Activated T-cell treated with anti-CD3 and anti-CD28 coated beads for 1 hour (primary cell): ENCODE measurements at places on chromosomes 16 and 17.

DNA sequence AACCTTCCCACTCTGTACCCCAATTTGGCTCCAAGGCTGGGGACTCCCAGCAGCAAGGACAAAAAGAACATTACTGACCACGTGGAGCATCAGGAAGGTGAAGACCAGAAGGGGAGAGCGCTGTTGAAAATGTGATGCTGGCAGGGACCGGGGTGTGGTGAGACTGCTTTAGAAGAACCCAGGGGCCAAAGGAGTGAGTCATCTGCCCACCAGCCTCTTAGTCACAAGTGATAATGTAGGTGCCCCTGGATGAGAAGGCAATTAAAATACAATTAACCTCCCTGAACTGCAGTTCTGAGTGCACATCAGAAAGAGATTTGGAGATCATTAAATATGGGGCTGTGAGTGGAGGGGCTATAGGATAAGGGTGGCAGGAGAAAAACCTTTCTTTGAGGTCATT, 366.6 kb upstream of the CCL2 start:
- no peak for DNase-seq

DNA sequence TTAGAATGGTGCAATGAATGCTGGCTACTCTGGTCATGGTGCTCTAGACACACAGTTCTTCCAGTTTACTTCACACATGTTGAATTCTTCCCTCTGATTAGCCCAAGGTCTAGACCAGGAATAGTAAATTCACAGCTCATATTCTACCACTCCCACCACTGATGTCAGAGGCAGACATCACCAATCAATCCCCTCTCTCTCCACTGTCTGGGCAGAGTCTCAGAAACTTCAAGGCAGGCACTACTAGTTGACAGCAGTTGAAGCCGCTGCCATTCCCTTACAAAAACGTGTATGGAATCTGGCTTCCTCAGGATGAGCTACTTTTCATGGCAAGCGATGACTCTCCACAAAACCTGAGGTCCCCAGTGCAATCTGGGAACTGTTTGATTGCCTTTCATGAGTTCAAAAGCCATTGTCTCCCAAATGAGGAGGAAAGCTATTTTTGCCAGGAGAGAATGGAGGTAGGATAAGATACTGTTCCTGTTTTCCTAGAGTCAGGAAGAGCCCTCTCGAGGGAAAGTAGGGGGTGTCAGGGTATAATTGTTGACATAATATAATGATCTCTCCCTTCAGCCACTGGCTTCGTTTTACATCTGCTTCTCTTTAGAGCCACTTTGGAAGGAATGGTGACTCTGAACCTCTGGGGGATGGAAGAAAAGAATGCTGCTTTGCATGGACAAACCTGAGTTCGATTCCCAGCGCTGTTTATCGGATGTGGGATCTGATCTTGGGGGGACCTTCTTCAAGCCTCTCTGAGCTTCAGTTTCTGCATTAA, 90.0 kb downstream of the FOXL1 start:
- no peak for DNase-seq

DNA sequence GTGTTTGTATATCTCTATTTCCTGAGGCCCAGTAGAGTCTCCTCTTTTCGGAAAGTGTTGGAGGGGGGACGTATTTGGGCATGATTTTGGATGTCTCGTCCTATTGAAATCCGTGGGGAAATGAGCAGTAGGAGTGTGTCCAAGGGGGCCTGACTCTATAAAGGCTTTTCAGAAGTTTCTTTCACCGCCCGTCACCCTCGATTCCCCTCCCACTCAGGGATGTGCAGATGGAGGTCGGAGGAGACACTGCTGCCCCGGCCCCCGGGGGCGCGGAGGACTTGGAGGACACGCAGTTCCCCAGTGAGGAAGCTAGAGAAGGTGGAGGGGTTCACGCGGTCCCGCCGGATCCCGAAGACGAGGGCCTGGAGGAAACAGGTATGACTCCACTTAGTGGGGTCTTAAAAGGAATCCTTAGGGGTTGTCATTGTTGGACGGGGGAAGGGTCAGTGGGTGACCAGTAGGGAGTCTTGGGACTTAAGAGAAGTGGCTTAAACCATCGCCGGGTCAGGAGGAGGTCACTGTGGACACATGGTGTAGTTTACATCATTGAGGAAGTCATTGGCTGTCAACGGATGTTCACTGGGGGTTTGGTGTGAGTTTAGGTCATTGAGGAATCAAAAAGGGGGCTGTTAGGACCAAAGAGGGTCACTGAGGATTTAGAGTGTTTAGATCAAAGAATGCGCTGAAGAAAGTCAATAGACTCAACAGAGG, 424 bp downstream of the MON1B start:
- no peak for DNase-seq

DNA sequence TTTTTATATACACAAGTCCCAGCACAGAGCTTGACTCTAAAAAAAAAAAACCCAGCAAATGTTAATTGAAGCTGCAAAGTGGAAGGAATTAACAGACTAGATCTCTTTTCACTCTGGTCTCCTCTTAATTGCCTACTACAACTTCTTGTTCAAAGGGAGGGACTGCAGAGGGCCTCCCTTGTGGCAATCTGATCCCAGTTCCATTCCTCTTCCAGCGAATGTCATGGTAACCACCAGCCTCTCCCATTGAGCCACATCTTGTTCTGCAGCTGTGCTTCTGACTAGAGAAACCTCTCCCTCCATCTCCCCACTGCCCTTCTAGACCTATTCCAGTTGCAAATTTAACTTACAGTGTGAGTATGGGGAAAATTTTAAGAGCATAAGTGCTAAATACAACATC, 5.9 kb downstream of the SUPT6H start:
- no peak for DNase-seq

- no peak for DNase-seq
Observed at GRCh38 chr17:68356949-68357455, 65.7 kb downstream of the ARSG start.

DNA sequence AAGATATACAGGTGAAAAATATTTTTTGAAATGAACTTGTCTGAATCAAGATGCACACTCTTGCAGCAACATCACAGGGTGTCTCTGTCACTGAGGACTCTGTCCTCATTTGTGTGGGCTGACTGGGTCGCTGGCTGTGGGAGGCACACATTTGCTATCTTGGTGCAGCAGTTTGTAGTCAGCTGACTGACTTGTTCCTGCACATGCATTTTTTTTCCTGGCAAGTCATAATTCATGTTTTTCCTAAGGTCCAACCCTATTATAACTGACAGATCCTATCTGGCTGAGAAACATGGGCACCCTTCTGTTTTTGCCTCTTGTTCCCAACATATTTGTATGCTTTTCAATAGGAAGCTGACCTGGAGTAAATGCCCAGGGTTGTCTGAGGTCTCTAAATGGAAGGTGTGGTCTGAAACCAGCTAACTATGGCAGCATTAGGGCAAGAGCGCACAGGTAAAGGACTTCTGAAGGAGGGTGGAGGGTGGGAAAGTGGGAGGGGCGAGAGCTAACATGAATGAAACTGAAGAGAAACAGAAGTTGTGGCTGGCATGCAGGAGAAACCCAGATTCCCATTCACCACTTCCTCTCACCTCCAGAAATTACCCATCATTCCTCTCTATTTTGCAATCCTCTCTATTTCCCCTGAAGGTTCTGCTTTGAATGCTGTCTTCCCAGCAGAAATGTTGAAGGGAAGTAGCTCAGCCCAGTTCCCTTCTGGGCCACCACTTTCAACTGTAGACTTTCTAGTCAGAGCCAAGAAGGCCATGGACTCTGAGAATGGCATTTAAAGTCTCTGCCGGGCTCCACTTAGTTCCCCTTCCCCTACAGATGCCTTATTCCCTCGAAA, 166.1 kb downstream of the PRKCA start:
- no peak for DNase-seq

DNA sequence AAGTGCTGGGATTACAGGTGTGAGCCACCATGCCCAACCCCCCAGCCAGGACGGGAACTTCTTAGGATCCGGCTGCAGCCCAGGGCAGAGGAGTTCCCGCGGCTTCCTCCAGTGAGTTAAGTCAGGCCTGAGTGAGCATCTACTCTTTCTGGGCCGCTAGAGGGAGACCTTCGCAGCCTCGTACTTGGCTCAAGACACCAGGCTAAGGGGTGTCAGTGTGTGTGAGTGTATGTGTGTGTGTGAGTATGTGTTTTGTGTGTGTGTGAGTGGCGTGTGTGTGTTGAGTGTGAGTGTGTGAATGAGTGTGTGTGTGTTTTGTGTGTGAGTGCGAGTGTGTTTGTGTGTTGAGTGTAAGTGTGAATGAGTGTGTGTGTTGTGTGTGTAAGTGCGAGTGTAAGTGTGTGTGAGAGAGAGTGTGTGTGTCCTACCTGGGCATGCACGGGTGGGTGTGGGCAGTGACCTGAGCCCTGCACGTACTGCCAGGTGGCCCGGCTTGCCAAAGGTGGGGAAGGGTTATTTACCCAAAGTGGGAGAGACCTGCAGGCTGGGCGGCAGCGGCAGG, 58.5 kb downstream of the TMEM235 start:
- peak; percentile 57 for DNase-seq

GRCh38 chr16:57071831-57072582, 20.4 kb upstream of the CPNE2 start:
- no peak for DNase-seq

DNA sequence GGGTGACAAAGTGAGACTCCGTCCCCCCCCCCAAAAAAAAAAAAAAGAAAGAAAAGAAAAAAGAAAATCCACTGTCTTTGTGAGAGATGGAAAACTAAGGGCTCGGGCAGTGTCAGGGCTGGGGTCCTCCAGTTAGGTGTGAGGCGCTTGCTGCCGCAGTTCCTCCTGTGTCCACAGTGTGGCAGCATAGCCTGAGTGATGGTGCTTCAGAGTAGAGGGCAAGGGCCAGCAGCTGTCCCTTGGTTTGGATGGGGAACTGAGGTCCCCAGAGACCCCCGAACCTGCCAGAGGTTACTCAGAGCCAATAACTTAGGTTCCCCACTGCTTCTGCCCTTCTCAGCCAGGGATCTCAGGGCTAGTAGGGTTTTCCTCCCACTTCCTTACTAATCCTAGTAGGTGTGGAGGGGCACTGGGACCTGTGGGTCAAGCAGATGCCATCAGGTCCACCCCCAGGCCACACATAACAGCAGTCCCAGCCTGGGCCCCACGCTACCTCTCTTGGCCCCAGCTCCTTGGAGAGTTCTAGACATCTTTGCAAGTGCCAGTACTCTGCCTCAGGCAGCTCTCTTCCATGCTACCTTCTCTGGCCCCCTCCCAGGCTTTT, 7.9 kb upstream of the LLGL1 start:
- peak; percentile 60 for DNase-seq

DNA sequence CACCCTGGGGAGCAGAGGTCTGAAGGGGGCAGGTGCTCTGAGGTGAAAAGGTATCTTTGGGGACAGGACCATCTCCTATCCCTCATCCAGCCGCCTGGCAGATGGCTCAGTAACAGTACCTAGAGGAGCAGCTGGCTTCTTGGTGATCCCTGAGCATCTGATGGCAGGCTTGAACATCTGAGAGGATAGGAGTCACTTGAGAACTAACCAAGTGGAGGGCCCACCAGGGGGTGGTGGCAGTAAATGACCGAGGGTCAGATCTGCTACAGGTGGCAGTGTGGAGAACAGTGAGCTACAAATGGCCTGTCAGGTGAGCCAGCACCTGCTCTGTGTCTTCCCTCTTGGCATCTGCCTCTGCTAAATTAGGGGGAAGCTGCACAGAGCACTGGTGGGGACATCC, 13.8 kb downstream of the HROB start:
- no peak for DNase-seq

DNA sequence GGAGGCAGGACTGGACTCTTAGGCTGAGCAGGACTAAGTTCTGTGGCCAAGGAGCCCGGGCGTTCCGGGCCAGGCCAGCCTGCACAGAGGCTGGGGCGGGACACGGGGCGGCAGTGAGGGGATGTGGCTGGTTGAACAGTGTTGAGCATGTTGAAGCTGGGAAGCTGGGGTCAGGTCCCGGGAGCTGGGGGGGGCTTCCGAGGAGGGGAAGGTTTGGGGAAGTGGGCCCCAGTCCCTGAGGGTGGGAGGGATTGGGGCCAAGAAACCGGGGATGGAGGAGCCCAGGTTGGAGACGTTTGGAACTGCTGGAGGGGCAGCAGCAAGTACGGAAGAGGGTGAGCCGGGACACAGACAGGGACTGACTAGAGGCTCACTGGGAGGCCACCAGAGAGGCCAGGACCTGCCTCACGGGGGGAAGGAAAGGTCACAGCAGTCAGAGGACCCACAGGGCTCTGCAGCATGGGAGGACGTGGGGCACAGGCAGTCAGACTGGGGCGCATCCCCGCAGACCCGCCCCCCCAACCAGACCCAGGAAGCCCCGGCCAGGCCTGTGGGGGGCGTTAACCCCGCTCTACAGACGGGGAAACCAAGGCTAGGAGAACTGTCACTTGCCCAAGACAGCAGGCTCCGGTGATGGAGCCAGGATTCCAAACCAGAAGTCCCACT, 9.5 kb downstream of the TAX1BP3 start:
- DNase-seq = no peak

DNA sequence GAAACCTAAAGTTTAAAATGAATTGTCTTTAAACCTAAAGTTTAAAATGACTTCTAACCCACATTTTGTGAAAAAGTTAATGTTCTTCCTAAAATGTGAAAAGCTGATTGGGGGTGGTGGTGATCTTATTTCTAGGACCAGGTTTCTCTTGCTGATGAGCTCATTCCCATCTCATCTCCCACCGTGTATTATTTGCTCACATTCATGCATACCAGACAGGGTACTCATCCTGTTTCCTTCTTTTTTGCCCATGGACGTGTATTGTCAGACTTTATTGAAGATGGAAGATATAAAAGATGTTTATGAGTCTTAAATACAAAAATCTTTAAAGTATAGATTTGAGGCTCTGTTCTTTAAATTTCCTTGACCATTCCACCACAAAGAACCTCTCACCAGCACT, 70.1 kb upstream of the MPHOSPH6 start:
- DNase-seq = no peak

DNA sequence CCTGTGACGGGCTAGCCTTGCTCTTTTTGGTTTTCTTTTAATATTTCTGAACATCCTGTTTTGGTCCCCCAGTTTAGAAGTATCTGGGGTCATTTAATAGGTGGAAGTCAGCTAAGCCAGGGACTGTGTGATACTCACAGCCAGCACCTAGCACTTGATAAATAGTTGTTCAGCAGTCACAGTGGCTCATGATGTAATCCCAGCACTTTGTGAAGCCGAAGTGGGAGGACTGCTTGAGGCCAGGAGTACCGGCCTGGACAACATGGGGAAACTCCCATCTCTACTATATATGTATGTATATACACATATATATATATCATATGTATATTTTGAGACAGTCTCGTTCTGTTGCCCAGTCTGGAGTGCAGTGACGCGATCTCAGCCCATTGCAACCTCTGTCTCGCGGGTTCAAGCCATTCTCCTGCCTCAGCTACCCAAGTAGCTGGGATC, 1.8 kb upstream of the ZNRF1 start:
- DNase-seq = no peak

DNA sequence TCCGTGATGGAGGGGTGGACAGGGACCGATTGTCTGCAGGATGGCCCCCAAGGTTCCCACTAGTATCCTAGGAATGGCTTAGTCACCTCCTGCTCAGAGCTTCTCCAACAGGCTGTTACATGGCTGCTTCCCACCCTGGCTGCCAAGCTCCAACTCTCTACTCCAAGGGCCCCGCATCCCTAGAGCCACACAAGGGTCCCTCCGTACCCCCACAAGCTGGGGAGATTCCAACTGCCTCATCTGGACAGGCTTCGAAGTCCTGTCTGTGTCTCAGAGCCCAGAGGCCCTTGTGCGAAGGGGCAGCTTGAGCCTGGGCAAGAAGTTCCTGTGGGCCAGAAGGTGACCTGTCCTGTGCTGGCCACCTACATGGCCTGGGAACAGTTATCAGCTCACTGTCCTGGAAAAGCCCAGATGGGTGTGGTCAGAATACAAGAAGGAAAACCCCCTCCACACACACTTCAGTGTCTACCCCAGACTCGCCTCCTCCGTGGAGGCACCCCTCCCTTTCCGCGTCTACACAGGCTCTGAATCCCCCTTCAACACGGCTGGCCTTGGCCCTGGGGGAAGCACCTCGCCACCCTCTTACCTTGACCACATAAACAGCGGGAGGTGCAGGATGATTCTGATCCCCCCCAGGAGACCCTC, 586 bp downstream of the MEAK7 start:
- DNase-seq = no peak
